Cardiac septum (tissue), 1 donor: ENCODE measurements at places on chromosomes 2 and 18. TPM values are rescaled to one million over a fixed set of nuclear protein-coding genes. Genes with fewer than 3 reads are reported as not detected.

- DNase-seq: no peak
These were observed 113.0 kb upstream of the NEDD4L start for GRCh38 chr18:57931038-57931437.

GRCh38 chr18:56984731-56985130 is 162.2 kb upstream of the BOD1L2 start:
- no peak for DNase-seq

DNA sequence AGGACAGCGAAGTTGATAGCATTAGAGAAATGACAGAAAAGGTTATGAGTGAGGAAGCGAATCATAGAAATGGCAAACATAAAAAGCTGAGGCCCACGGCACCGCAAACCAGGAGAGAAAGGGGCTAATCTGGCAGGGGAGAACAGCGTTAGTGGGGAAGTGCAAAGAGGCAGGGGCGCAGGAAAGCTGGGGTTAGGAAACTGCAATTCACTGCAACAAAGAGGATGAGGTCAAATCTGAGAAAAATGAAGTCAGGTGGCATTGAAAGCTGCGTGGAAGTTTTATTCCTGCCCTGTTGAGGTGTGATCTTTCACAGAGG is 653 bp upstream of the ABI2 start:
- no peak for DNase-seq

GRCh38 chr2:175766880-175767279 is 235.2 kb downstream of the LNPK start:
- DNase-seq: no peak

POMC gene
- total RNA-seq: 3.1 TPM
